ENCODE measurements at places on chromosomes 3 and 15.

- DNase-seq: no peak
These were observed 60.2 kb upstream of the ACP3 start for GRCh38 chr3:132256989-132257388.

DNA sequence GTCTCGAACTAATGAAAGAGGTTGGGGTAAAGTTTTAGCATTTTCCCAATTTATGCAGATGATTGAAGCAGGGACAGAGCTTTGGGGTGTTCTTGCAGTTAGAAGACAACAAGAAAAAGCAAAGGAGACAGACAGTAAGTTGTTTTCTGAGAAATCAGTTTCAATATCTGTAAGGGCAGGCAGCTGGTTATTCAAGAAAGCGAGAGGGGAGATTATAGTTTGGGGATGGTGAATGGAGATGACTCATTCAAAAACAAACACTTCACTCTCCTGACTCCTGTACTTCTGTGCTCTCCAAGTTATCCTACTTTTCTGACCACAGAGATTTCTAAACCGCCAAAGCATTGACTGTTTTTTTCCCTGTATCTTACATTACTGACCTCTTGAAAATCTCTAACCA, 352.0 kb downstream of the GAP43 start:
- DNase-seq: no peak

GRCh38 chr15:49817100-49817499, 196.3 kb downstream of the DTWD1 start:
- DNase-seq: no peak

- no peak for DNase-seq
These were observed 73.0 kb upstream of the GOLIM4 start for GRCh38 chr3:168168743-168169142.

DNA sequence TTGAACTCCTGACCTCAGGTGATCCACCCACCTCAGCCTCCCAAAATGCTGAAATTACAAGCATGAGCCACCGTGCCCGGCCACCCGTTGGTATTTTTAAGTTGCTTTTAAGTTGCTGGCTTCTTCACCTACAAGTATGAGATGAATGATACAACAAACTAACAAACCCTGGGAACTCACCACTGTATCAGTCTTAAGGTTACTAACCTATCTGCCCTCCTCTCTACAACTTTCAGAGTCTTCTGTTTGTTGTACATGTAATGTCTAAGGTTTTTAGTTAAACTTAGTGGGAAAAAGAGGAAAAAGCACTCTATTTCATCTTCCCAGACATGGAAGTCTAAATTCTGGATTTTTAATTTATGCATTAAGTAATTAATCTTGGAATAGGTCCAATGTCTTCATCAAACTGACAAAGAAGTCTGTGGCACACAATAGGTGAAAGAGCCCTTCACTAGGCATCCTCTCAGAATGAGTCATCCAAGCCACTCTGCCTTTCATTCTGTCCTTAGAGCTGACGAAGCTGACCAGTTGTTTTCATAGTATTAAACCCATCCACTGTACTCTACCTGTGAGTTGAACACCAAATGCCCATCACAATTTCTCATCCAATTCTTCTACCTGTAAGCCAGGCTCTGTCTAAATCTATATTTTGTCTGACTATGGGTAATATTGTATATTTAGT, 936.1 kb downstream of the TUSC7 start:
- DNase-seq: no peak

DNA sequence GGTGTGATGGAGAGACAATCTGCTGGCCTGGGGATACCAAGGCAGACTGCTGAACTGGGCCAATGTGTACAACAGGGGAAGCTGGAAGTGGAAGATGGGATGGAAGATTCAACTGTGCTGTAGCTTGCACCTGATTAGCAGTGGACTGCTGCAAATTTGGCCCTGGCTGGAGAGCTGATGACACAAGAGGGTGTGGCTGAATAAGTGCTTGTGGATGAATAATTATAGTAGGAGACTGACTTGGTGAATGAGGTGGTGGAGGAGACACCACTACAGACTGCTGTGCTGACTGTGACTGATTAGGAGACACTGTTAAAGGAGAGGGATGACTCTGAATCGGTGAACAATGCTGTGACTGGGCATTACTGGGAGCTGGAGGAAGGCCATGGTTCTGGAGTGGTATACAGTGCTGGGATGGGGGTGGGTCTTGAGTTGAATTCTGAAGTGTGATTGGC, 52.5 kb downstream of the PHC3 start:
- DNase-seq: no peak

DNA sequence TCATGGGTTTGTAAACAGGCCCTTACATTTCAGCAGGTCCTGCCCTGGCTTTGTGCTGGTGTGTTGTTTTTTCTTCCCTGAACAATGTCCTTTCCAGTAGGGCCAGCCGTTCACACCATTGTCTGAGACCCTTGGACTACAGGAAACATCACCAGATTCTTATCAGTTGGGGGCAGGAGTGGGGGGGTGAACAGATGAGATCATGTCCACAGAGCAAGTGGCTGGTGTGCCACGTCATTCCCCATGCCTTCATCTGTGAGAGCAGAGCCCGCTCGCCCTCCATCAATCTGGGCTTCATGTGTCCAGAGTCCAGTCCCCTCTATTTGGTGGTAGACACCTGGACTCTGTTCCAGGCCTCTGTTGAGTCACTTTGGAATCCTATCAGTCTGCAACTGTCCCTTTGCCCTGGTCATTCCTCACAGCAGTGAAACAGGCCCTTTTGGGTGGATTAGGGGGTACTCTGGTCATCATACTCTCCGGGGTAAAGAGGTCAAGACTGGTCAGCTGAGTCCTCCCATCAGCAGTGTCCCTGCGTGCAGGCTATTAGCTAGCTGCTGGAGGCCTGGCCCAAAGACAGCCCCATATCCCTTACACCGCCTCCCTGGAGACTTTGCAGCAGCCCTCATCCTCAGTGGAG, 15.0 kb downstream of the SEMA3G start:
- DNase-seq: no peak

DNA sequence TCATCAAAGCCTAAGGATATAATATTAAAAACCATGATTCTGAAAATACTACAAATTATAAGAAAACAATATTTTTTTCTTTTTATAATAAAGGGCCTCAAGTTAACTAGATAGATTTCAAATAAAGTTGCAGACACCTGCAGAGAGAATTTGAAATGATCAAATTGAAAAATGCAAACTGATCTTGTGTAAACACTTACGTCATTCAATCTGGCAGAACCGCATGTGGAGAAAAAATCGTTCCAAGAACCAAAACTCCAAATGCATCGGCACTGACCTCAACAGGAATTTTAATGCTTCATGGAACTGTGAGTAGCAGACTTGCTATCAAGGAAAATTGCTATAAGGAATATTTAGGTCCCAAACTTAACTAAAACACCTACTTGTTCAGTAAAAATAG, 17.2 kb downstream of the CPA3 start:
- no peak for DNase-seq

DNA sequence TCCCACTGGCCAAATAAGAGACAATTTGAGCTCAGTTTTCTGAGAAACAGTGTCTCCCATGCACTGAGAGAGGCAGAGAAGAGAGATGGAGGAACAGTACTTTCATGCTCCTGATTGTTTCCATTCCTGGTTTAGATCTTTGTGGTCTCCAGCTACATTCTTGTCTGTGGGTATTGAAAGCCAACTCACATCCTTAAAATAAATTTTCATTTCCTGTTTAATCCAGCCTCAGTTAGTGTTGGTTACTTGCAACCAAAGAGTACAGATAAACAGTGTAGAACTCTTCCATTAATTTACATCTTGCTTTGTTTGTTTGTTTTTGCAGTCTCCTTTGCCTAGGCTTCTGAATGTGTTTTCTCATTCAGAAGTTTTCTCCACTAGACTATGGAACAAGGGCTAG, 123.7 kb upstream of the CLSTN2 start:
- no peak for DNase-seq

DNA sequence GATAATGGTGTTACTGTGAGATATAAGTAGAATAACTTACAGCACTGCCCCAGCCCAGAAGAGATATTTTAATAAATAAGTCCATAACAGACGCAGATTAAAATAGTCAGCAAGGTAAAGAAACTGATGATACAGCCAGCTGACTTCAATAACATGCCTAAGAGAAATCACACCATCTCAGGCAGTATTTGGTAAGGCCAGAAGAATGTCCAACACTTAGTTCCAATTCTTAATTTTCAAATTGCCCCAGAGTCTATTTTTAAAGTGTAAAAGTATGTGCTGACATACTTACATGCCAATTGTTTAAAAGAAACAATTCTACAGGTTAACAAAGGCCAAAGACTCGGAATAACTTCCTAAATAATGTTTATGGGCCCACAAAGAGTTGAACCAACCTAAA, 1.6 kb downstream of the GNB4 start:
- no peak for DNase-seq

DNA sequence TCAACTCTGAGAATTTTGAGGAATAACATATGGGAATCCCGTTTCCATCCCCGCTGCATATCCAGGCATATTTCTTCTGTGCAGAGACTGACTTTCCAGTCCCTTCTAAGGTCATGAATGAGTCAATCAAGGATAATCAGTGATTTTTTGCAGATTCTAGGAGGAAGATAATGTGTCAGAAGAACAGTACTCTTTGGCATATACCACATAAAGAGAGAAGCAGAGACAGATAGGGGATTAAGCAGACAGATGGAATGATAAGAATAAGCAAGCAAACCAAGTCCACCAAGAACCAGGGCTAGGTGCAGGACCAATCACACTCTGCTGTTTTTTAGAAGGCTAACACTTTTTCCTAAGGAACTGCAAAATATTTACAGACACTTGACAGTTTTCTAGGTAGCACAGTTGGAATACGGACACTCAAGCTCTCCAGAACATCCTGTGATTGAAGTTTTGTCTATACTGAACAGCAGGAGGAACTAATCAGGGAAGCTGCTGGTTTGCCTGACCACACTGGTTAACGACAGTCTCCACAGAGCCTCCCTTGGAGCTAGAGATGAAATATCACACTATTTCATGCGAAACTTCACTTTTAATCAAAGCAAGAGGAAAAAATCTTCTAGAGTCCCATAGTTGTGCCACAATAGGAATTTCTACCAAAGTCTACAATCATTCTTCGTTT, 450.0 kb upstream of the KCNMB2 start:
- DNase-seq: no peak

GRCh38 chr15:82186719-82187406, 75.7 kb downstream of the EFL1 start:
- no peak for DNase-seq

GRCh38 chr3:52739730-52740129, 31.0 kb downstream of the NEK4 start:
- DNase-seq: no peak
